ENCODE measurements at places on chromosomes 2 and 18.

- DNase-seq: no peak
These were observed 230.7 kb upstream of the CCDC68 start for GRCh38 chr18:55189972-55190371.

DNA sequence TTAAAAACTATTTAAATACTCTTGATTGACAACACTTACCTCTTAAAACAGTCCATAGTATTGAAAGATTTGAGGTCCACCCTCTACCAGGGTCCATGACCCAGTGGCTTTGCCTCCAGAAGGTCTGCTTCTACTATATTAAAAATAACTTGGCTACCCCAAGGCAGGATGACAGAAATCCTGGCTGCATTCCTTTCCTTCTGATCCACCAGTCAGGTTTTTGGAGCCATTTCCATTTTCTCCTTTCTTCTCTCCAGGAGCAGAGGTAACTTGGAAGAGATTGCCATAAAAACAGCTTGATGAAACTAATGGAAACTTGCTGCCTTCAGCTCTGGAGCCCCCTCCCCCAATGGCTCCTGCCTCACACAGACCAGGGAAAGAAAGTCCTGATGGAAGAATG is 2.6 kb upstream of the FAM171B start:
- no peak for DNase-seq

- no peak for DNase-seq
These were observed 56.1 kb upstream of the TANK start for GRCh38 chr2:161104054-161104553.

GRCh38 chr2:72325592-72326422 is 178.1 kb upstream of the CYP26B1 start:
- DNase-seq: no peak

DNA sequence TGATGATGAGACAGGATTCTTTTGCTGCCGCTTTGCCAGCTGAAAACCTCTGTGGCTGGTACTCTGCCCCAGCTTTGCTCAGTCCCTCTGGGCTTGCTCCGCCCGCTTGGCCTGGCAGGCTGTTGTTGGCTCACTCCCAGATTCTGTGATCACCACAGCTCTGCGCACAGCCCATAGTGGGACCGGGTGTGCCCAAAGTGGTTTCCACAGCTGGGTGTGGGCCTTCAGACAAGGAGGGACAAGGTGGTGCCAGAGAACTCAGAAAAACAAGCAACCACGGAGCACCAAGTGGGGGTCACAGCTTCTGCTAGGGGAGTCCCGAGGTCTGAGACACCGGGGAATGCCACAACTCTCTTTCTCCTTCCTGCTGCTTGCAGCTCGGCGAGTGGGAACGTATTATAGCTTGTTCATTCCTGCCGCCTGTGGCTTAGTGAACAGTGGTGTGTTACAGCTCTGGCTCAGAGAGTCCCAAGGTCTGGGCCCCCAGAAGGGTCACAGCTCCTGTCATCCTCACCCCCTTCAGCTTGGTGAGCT is 9.2 kb upstream of the KYNU start:
- DNase-seq: peak; percentile 84

DNA sequence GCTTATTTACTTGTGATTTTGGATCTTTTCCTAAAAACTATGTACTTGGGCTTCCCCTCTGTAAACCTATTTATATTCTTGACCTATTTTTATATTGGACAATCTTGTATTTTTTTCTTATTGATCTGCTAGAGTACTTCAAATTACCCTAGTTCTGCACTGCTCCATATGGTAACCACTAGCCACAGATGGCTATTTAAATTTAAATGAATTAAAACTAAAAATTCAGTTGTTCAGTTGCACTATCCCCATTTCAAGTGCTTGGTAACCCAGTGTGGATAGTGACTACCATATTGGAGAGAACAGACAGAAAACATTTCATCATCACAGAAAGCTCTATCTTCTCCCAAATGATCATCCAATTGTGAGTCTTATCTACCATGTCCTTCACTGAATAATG is 74.3 kb downstream of the PDK1 start:
- no peak for DNase-seq

- no peak for DNase-seq
These were observed 90.7 kb downstream of the ZNF516 start for GRCh38 chr18:76404345-76404831.

DNA sequence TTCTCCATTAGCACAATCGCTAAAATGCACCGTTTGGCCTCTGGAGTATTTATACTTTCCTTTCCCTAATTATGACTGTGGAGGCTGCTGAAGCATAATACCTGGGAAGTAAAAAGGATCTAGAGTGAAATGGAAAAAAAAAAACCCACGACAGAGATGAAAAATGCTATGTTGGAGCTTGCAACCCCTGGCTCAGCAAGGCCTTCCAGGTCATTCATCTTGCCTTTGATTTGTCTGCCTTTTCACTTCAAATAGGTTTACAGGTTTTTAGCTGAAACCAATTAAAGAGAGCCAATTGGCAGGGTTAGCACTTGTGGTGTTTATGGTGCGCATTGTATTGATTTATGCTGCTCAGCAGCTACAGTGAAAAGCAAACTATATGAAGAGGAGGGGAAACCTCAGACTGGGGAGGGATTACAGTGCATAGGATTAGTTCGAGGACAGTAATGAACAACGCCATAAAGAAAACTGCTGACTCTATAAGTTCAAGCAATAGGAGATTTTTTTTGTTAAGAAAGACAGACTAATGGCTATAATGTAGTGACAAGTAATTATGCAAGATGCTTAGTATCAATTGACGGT is 347.9 kb downstream of the MEIS1 start:
- DNase-seq: no peak

DNA sequence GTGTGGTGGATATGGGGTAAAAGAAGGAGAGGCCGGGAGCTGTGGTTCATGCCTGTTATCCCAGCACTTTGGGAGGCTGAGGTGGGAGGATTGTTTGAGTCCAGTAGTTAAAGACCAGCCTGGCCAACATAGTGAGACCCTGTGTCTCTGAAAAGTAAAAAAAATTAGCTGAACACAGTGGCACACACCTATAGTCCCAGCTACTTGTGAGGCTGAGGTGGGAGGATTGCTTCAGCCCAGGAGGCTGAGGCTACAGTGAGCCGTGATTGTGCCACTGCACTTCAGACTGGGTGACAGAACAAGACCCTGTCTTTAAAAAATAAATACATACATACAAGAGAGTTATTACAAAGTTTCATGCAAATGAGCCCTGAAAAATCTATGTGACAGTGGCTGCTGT is 80.6 kb downstream of the SPTBN1 start:
- no peak for DNase-seq

Data from CD4-positive, alpha-beta T cell treated with Interleukin-15 for 1 hour (primary cell).